Fibroblast of villous mesenchyme (primary cell): ENCODE measurements at places on chromosomes 12 and 14. TPM values are rescaled to one million over a fixed set of nuclear protein-coding genes. Genes with fewer than 3 reads are reported as not detected.

GRCh38 chr14:58864751-58865513, 227.2 kb downstream of the DACT1 start:
- peak; percentile 99 for DNase-seq

- peak; percentile 5 for DNase-seq
Measured at GRCh38 chr14:43005807-43006206, 1399.1 kb downstream of the LRFN5 start.

DNA sequence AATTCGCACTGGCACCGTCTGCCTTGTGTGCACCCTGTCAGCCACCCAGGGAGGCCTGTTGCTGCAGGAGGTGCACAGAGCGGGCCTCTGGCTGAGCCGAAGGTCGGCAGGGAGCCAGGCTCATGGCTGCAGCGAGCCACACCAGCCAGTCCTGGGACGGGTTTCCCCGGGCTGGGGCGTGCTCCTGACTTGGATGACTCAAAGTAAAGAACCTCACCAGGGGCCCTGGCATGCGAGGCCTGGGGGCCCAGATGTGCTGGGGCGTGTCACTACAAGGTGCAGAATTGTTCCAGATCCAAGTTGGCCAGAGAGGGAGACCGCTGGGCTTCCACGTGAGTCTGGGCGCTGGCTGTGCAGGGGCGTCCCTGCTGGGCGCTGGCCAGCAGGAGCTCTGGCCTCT, 34.5 kb downstream of the FBRSL1 start:
- peak; percentile 3 for DNase-seq

- no peak for DNase-seq
Measured at GRCh38 chr12:38141239-38141638, 175.3 kb upstream of the ALG10B start.

GRCh38 chr12:118900993-118901392, 80.3 kb upstream of the SRRM4 start:
- no peak for DNase-seq

GRCh38 chr12:12622418-12622817, 10.7 kb downstream of the CREBL2 start:
- no peak for DNase-seq

- DNase-seq = peak; percentile 66
Measured at GRCh38 chr12:95996034-95996658, at the start of gene HAL. HAL (minus strand) TSS chr12:95996344; CDS start chr12:95995910, 434 bp downstream.

GRCh38 chr14:92877757-92878431, 45.1 kb upstream of the CHGA start:
- no peak for DNase-seq

GRCh38 chr12:111462210-111462769, 56.6 kb downstream of the SH2B3 start:
- peak; percentile 87 for DNase-seq

DNA sequence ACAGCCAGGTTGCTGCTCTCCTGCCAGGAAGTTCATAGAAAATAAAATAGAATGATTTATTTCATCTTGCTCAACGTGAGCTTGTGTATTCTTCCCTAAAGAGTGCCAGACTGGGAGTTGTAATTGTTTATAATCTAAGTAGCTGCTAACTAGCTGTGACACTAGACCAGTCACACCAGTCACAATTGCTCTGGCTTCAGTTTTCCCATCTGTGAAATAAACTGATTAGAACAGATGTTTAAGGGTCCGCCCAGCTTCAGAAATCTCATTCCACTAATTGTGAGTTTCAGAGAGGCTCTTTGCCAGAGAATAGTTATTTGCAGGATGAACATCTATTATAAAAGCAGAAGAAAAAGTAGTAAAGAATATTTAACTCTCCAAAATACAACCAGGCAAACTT, 55.6 kb upstream of the ZDHHC17 start:
- DNase-seq = peak; percentile 67

GRCh38 chr12:13198876-13199275, 2.4 kb downstream of the EMP1 start:
- peak; percentile 45 for DNase-seq

DNA sequence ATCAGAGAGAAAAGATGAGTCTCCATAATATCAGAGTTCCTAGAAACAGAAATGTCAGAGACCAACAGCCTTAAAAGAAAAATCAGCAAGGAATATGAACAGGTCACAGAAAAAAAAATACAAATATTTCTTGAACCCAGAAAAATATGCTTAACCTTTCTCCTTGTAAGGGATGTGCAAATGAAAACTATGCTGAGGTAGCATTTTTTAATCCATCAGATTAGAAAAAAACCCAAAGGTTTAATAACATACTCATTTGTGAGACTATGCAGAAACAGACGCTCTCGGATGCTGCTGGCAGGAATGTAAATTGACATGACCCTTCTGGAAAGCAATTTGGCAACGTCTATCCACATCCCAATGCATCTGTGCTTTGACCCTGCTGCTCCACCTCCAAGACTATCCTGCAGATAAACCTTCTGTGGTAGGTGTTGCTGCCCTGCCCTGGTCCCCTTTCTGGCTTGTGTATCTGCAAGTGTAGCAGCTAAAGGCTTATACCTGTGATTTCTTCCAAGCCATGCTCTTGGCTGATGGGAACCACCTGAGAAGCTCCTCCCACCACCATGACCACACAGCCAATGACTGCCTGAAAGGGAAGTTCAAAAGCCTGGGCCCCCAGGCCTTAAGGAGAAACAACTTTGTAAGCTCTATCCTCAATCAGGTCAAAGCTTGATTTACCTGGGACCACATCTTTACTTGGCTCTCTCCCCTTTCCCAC, 49.4 kb downstream of the LTBP2 start:
- peak; percentile 96 for DNase-seq

DNA sequence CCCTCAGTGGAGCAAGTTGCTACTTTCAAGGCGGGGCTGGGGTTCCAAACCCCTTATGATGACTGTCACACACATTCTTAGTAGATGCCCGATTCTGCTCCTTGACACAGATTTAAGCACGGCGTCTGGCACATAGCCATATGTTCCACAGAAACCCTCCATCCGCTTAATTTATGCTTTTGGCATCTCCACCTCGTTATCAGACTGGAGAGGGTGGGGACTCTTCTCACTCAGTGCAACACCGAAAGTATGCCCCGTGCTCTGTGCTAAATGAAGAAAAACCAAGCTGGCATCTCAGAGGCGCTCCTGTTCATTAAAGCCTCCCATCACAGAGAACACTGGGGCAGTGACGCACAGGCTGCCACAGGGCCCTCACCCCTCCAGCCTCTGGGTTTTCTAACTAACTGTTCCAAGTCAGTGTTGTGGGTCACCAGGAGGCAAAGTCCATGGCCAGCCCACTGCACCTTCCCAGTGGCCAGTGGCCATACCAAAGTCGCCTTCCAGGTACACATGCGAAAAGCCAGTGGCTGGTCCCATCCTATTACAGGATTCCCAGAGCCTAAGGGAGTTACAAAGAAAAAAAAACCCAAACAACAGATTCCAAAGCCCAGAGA, 27.3 kb downstream of the CCDC88C start:
- no peak for DNase-seq

DNA sequence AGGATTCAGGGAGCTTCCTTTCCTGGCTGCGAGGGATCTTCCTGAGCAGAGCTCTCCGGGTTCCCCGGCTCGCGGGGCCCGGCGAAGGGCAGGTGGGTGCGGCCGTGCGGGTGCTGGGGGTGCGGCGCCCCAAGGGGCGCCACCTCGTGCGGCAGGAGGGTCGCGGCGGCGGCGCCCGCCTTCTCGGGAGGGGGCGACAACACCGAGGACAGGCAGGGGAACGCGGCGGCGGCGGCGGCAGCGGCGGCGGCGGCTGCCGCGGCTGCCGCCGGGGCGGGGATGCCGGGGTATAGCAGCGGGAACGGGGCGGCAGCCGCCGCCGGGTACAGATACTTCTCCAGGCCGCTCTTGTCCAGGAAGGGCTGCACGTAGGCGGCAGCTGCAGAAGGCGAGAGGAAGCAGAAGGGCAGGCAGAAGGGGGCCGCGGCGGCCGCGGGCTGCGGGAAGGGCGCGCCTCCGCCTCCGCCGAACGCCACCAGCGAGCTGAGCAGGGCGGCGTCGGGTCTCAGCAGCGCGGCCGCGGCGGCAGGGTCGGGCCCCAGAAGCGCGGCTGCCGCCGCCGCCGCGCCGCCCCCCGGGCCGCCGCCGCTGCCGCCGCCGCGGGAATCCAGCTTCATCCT, 2.7 kb downstream of the BHLHE41 start:
- DNase-seq = no peak

DNA sequence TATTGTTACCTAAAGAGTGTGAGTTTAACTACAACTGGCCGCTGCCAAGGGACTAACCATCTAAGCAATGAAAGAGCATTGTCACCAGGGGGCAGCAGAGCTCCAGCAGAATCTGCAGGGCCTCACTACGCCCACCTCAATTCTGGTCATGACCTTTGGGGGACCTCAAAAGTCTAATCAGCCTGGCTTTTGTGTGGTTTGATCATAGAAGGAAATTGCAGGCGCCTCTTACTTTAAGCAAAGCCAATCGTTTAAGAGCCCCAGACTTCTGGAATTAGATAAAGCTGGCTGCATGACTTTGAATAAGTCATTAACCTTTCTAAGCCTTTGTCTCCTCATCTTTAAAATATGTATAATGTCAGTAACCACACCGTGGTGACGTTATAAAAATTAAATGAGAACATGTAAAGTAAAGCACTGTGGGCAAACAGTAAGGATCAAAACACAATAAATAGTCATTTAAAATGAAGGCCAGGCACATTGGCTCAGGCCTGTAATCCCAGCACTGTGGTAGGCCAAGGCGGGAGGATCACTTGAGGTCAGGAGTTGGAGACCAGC, 58.6 kb downstream of the TBX3 start:
- peak; percentile 84 for DNase-seq

DNA sequence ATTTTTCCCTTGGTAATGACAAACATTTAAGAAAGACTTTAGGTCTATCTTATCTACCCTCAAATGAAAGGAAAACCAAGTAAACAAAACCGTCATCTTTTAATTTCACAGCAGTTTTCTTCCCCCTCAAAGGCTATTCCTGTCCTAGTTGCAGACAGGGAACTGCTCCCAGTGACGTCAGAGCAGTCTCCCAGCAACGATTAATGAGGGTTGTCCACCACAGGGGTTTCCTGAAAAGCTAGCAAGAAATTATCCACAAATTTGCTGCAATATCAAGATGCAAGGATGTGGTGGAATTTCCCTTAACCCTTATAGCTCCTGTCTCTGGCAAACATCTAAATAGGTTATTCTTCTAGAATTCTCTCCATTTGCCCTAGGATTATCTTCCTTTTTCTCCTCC, 89.1 kb upstream of the STAC3 start:
- DNase-seq = peak; percentile 92

DNA sequence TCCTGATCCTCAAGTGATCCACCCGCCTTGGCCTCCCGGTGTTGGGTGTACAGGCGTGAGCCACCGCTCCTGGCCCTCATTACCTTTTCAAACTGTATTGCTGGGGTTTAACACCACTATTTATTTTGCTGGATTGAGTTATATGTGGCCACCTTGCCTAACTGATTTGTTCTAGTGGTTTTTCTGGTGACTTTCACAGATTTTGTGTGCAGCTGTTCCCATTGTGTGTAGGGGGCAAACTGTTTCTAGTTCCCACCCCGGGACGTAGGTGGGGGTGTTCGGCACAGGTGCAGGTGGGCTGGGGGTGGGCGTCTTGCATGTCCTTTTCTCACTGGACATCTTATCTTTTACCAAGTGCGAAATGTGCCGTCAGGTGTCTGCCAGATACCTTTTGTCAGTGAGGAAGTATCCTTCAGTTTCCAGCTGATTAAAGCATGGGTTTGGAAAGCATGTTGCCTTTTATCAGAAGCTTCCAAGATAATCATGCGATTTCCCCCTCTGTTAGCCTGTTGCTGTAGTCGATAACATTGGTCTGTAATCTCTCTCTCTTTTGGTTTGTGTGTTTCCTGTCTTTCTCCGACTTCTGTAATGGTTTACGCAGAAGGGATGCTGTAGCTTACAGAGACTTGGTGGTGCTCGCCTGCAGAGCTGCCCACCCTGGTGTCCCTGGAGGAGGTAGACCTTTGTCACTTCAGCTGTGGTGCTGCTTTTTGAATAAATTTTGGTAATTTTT, 33.6 kb downstream of the AACS start:
- DNase-seq = no peak

DNA sequence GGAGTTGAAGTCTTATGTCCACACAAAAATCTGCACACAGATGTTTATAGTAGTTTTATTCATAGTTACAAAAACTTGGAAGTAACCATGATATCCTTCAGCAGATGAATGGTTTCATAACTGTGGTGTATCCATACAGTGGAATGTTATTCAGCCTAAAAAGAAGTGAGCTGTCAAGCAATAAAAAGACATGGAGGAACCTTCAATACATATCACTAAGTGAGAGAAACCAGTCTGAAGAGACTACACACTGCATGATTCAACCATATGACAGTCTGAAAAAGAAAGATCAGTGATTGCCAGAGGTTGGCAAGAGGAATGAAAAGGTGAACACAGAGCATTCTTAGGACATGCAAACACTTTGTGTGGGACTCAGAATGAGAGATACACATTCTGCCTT, 18.6 kb upstream of the IFNG start:
- no peak for DNase-seq

DNA sequence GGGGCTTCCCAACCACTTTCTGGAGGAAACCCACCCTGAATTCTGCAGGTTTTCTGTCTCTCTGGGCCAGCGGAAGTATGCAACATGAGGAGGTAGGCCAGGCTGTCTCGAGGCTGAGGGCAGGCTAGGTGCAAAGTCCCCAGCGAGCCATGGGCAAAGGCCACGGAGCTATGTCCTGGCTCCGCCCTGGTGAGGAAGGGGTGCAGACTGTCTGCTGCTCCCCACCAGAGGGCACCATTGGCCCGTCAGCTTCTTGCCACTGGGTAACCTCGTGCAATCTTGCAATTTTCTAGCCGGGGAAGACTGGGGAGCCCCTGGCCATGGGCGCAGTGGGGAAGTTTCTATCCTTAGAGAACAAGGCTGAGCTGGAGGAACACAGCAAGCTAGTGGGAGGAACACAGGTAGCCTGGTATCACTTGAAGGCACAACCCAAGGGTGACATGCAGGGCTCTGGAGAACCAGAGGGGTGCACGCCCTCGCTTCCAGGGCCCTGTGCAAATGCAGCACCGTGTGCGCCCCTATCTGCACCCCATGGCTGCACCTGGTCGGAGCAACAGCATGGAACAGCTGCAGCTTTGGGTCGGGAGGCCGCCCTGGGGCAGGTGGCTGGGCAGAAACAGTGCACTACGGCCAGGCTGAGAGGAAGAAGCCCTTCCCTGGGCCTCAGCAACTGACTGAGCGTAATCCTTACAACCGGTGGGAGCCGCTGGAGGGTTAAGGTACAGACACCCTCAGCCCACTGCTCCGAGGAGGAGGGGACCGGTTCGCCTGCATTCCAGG, 27.6 kb upstream of the RPLP0 start:
- peak; percentile 87 for DNase-seq

CIROP gene
- not detected in 2 replicates for total RNA-seq

GARIN6 gene
- total RNA-seq = not detected in 2 replicates

BIN2 gene
- total RNA-seq = not detected in 2 replicates

ISM2 gene
- under 0.01 TPM in 1 of 2 replicates, not detected in the other for total RNA-seq

RNASE3 gene
- total RNA-seq = not detected in 2 replicates

RNASE7 gene
- not detected in 2 replicates for total RNA-seq

MGAT4C gene
- total RNA-seq = not detected in 2 replicates

MFAP5 gene
- 0.86 and 4.8 TPM in 2 replicates for total RNA-seq

SAMD15 gene
- total RNA-seq = 1.3 and 1.6 TPM in 2 replicates

GYS2 gene
- not detected in 2 replicates for total RNA-seq

CFAP251 gene
- total RNA-seq = 6.8 and 8.2 TPM in 2 replicates

RNASE1 gene
- total RNA-seq = not detected in 2 replicates
